ENCODE measurements at places on chromosomes 1 and 21.

- no peak for DNase-seq
These were observed 90.2 kb upstream of the NGF start for GRCh38 chr1:115428256-115428655.

- DNase-seq: no peak
These were observed 28.2 kb upstream of the ZBTB21 start for GRCh38 chr21:42038393-42038792.

GRCh38 chr1:211543025-211543424 lies 35.9 kb downstream of the SLC30A1 start:
- no peak for DNase-seq

GRCh38 chr21:26732432-26733221 lies 112.6 kb downstream of the ADAMTS1 start:
- DNase-seq: no peak

DNA sequence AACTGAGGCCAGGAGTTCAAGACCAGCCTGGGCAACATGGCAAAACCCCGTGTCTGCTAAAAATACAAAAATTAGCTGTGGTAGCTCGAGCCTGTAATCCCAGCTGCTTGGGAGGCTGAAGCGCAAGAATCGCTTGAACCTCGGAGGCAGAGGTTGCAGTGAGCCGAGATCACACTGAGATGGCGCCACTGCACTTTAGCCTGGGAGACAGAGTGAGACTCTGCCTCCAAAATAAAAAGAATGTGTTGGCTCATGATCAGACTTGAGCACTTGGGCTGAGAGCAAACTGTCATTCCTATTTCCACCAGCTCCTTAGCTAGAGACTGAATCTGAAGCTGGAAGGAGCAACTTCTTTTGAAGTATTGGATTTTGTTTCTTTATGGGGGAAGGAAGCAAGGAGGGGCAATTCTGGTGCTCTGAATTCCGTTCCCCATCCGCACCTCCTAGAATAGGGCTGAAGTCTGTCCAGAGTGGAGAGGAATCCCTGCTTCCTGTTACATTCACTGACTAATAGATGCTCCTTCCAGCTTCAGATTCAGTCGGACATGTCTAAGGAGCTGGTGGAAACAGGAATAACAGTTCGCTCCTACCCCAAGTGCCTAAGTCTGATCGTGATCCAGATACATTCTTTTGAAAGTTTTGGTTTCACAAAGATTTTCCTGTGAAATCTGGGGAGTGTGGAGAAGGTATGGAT lies 3.8 kb downstream of the ZNF672 start:
- DNase-seq: no peak

- DNase-seq: no peak
These were observed 38.7 kb upstream of the NEK7 start for GRCh38 chr1:198118134-198118533.

DNA sequence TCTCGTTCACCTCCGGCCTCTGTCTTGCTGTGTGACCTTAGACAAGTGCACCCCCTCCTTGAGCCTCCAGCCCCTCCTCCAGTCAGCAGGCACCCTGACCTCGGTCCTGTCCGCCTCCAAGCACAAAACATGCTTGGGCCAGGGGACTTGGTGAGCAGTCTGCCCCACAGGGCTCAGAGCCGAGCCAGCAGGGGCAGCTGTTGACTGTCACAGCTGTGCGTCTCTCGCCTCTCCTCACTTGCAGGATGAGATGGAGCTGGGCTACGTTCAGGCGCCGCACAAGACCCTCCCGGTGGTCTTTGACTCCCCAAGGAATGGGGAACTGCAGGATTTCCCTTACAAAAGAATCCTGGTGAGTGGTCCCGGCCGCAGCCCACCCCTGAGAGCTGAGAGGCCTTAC lies 24.2 kb downstream of the PADI3 start:
- DNase-seq: no peak

DNA sequence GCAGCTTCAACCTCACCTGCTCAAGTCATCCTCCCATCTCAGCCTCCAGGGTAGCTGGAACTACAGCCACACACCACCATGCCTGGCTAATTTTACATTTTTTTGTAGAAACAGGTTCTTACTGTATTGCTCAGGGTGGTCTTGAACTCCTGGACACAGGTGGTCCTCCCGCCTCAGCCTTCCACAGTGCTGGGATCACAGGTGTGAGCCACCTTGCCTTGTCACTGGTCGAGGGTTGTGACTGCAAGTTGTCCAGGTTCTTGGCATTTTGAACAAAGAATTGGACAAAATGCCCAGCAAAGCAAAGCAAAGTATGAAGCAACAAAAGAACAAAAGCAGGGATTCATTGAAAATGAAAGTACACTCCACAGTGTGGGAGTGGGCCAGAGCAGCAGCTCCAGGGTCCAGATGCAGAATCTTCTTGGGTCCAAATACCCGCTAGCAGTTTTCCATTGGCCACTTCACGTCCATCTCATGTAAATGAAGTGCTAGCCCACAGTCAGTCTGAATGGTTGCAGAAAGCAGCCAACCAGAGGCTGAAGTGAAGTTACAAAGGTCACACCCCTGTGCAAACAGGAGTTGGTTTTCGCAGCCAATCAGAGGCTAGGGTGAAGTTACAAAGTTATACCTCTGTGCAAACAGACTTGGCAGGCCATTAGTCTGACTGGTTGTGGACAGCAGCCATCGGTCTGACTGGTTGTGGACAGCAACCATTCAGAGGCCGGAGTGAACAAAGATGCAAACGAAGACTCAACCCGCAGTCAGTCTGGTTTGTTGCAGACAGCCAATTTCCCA lies 109.5 kb upstream of the KIF26B start:
- no peak for DNase-seq

- peak; percentile 76 for DNase-seq
These were observed 29.1 kb downstream of the TEX35 start for GRCh38 chr1:178541829-178542553.

- no peak for DNase-seq
These were observed 497.4 kb downstream of the DPYD start for GRCh38 chr1:97423403-97423802.

DNA sequence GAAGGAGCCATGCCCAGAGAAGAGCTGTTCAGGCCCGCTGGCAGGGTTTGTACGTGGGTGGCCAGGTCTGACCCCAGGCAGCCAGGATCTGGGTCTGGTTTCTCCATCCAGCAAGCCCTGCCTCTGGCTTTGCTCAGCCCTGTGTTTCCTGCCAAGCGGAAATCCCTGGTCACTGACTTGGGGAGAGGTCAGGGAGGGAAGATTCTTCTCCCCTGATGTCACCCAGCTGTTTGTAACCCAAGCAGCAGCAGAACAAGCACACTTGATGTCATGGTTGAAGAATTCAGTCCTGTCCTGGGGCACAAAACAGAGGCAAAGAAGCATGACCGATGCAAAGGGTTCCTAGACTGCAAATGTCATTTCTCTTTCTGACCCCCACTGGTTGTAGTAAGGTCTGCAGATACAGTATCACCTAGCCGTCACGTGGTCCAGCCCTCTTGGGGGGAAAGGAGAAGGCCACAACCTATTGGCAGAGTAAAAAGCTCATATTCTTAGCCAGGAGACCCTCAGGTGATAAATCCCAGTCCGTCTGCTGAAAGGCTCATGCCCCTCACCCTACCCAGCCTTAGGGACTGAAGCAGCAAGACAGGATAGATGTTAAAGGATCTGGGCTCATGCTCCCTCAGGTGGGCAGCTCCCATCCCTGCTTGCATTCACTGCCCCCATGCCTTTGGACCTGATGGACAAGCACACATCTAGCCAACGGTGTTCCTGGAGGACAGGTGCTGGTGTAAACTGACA lies 120.9 kb downstream of the SYT2 start:
- DNase-seq: no peak

- DNase-seq: peak; percentile 84
These were observed 3.1 kb downstream of the TACSTD2 start for GRCh38 chr1:58573705-58574591.

GRCh38 chr21:36162631-36163030 lies 6.0 kb downstream of the DOP1B start:
- DNase-seq: no peak

DNA sequence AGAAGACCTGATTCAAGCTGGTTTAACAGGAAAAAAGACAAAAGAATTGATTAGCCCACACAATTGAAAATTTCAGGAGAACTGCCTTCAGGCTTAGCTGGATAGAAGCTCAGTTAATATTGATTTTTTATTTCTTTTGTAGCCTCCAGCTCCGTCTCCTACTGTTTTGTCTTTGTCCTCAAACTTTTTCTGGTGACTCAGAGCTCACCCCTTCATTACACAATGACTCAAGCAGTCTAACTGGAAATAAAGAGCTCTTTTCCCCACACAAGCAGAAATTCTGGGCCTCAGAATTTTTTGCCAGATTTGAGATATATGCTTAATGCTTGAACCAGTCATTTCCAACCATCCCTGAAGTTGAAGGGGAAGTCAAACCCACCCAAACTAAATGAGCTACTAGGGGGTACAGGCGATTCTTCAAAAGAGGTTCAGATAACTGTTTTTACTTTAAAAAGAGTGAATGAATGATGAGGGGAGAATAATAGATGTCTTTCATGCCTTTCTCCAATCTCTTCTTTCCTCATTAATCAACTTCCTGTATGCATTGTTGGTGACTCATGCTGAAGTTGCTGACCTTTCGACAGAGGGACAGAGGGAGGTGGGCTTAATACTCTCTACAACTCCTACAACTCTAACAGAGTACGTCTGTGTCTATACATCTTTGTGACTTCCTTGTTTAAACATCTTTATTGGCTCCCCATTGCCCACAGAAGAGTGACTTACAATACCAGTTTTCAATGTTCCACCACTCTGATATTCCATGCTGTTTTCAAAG lies 6.2 kb upstream of the ACP6 start:
- no peak for DNase-seq

- DNase-seq: no peak
These were observed 29.6 kb upstream of the COG2 start for GRCh38 chr1:230612651-230613050.

GRCh38 chr1:245754463-245754961 lies 599.7 kb downstream of the KIF26B start:
- no peak for DNase-seq

- DNase-seq: peak; percentile 87
These were observed 40.9 kb upstream of the TMEM52 start for GRCh38 chr1:1959840-1960479.

DNA sequence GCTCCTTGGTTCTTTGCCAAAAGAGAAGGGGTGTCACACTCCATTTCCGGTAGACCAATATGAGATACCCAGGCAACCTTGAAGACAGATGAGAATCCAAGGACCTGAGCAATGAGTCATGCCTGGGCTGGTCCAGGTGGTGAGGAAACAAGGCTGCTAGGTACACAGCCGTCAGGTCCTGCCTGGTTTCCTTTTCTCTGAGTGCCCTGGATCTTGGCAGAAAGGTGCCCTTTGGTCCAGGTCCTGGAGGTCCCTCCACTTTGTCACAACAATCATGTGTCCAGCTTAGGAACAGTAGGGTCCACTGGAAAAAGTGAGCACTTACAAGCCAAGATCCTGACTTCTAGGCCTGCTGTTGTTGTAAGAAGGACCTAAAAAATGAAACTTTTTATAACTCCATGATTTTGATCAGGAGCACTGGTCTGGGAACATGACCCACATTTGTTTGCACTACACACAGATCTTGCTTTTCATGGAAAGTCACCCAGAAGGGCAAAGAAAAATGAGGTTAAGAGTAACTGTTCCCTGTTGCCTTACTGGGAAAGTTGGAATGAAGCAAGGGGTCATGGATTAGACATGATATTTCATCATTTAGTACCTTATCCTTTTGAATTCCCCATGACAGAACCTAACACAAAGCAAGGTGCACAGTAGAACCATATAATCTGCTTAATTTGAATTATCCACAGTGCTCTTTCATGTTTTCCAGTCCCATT lies 94.7 kb downstream of the PAPPA2 start:
- no peak for DNase-seq

DNA sequence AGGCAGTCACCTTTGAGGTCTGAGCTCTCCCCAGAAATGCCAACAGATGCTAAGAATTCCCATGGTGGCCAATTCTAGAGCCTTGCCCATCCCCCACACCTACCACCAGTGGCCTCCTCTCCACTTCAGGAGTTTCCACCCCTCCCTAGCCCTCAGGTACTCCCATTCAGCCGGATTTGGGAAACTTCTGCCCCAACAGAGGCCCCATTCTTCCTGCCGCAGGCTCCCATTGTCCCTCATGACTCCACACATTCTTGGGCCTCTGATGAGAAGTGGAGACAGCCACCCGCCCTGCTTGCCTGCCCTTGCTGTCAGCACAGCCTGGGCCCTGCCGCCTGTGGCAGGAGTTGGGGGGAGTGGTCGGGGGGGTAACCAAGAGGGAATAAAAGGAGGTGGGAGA lies 4.6 kb downstream of the BLACAT1 start:
- DNase-seq: no peak

DNA sequence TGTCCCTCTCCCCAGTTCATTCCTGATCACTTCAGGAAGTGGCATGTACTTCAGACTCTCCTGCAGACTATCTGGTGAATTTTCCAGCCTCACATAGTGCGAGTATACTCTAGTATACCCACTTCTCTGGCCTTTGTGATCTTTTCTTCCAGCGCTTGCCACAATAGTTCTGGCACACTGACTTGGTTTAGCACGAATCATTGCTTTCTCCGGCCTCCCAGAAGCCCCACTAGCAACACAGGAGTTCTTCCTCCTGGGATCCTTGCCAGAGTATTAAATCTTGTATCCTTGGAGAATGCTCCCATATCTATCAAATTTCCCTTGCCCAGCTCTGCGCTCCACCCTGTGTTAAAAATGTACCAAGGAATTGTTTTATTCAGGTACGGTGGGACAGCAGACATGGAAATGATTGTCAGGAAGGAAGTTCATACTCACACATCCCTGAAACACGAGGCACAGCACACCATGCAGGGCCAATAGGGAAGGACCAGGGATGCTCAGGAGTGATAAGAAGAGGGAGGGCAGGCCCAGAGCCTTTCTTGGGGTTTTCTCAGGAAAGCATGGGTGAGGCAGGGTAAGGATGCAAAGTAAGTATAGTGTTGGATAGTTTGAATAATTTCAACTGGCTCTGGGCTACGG lies 136.7 kb downstream of the ADSS2 start:
- no peak for DNase-seq
